ENCODE measurements at places on chromosomes 2 and 18. TPM values are rescaled to one million over a fixed set of nuclear protein-coding genes. Genes with fewer than 3 reads are reported as not detected.

PSD4 gene
- 1.5 TPM for total RNA-seq

AQP12B gene
- total RNA-seq: not detected

MC5R gene
- total RNA-seq: not detected

GREB1 gene
- total RNA-seq: 1.1 TPM

CRYBA2 gene
- total RNA-seq: not detected

All from subcutaneous preadipocyte (primary cell).